Fibroblast of lung (primary cell): ENCODE measurements at places on chromosomes 5 and 9.

GRCh38 chr5:103463261-103463660 lies 99.3 kb downstream of the NUDT12 start:
- peaks cover 6% of the 10 kb centered on the region for H3K4me1 ChIP-seq
- H3K27ac ChIP-seq = no peak overlapping the region
- H3K4me3 ChIP-seq = no peak overlapping the region
- H3K27me3 ChIP-seq = no peaks in the 10 kb centered on the region
- DNase-seq = peak; percentile 32

GRCh38 chr9:14535161-14535955 lies 157.9 kb downstream of the ZDHHC21 start:
- no peak overlapping the region for H3K4me3 ChIP-seq
- no peaks in the 10 kb centered on the region for H3K27me3 ChIP-seq
- H3K27ac ChIP-seq = no peak overlapping the region
- H3K4me1 ChIP-seq = no peaks in the 10 kb centered on the region
- DNase-seq = no peak
- no peaks in the 10 kb centered on the region for H3K36me3 ChIP-seq

DNA sequence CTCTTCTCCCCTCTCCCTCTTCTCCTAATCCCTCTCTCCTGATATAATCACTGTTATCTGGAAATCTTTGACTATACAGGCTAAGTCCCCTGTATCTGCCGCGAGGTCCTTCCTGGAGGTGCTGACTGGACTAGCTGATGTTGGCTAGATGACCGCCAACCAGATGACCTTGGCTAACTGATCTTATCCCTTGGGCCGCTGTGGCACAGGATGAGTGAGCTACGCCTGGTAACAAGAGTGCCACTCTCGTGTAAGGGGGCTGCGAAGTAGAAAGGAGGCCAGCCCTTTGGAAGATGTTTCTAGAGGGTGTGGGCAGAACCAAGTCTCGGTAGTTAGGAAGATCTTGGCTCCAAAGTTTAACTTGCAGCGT lies 345 bp upstream of the PRRC1 start:
- peaks cover 10% of the 10 kb centered on the region for H3K27me3 ChIP-seq
- no peaks in the 10 kb centered on the region for H3K36me3 ChIP-seq
- DNase-seq = peak; percentile 52
- H3K4me3 ChIP-seq = peak overlapping the region; percentile 54

DNA sequence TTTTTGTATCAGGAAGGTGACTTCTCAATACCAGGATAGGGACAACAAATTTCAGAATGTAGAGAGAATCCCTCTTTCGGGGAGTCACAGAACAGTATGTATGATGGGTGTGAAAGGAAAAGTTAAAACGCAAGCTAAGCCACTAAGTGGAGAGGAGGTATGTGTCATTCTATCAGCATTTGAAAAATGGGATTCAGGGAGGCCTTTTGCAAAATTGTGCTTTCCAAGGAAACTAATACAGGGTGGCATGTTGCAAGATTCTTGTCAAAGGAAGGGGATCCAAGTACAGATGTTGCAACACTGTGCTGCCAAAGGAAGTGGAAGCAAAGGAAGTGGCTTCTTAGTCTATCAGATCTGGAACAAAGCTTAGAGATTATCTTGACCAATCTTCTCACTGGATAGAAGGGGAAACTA lies 12.6 kb upstream of the TNIP1 start:
- peak; percentile 93 for DNase-seq
- H3K36me3 ChIP-seq = no peaks in the 10 kb centered on the region
- peaks cover 32% of the 10 kb centered on the region for H3K4me1 ChIP-seq
- H3K27ac ChIP-seq = peak overlapping the region; percentile 76

DNA sequence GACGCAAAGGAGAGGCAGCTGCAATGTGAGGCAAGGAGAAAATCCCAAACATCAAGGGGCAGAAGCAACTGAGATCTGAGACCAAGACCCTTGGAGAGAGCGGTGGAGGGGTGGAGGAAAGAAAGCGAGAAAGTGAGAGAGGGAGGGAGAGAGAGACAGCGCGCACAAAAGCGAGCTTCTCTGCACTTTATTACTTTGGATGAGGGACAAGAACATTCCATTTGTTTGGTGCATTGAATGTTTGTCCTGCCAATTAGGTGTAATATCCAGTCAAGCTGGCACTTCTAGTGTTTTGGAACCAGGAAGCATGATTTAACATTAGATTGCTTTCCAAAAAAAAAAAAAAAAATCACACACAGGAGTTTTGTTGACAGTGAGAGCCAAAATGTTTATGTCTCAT lies 1.4 kb downstream of the CAST start:
- H3K27ac ChIP-seq = peak overlapping the region; percentile 97
- H3K4me3 ChIP-seq = peak overlapping the region; percentile 75
- H3K36me3 ChIP-seq = no peaks in the 10 kb centered on the region
- peaks cover 10% of the 10 kb centered on the region for H3K4me1 ChIP-seq
